NCI-H226 (cell line): ENCODE measurements at places on chromosomes 2 and 18.
A peak's percentile ranks its signal among the peaks of the same experiment; 100 is the strongest.

GRCh38 chr2:120669971-120670370 is 65.7 kb upstream of the GLI2 start:
- no peak for DNase-seq

DNA sequence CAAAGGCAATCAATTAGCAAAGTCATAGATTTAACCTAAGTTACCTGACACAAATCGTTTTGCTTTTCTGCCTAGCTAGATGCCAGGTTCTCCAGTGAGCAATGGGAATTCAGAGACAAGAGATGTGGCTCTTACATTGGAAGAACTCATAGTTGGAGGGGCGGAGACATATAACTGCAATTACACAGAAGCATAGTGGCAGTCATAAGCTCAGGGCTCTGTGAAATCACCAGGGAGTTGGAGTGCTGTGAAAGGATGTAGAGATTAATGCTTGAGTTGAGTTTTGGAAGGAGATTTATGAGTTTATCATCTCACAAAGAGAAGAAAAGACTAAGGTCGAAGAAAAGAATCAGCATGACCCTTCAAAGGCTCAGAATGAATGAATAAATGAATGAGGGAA is 457.2 kb upstream of the TRIB2 start:
- DNase-seq: no peak

- no peak for DNase-seq
Measured at GRCh38 chr2:10140841-10141610, 18.5 kb downstream of the RRM2 start.

DNA sequence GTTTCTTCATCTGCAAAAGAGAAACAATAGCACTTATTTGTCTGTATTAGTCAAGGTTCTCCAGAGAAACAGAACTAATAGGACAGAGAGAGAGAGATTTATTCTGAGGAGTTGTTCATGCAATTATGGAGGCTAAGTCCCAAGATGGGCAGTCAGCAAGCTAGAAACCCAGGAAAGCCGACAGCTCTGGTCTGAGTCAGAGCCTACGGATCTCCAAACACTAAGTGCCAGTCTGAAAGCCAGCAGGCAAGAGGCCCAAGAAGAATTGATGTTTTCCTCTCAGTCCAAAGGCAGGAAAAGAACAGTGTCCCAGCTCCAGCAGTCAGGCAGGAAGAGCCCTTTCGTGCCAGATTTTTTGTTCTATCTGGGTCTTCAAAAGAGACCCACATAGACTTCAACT is 36.5 kb upstream of the SLC66A3 start:
- DNase-seq: no peak

- DNase-seq: no peak
Measured at GRCh38 chr2:151020411-151020810, 241.3 kb downstream of the RBM43 start.

GRCh38 chr2:197296835-197297234 is 13.7 kb downstream of the ANKRD44 start:
- no peak for DNase-seq

DNA sequence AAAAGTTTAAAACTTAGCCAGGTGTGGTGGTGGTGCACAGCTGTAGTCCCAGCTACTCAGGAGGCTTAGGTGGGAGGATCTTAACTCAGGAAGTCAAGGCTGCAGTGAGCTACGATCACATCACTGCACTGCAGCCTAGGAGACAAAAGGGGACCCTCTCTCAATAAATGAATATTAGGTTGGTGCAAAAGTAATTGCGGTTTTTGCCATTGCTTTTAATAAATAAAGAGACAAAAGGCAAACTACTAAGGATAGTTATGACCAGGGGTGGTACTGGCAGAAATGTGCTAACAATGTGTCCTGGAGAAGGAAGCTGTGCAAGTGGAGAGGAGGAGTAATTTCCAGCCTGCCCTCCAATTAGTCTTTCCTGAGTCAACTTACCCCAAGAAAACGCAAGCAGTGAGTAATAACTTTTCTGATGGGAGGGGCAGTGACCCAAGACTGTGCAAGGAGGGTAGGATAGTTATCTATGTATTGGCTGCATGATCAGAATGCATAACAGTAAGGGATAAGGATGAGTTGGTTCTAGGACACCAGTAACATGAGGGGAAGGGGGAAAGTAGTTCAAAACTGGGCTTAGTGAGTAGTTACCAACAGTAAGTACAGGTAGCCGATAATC is 1.5 kb downstream of the EXOC6B start:
- peak; percentile 70 for DNase-seq

DNA sequence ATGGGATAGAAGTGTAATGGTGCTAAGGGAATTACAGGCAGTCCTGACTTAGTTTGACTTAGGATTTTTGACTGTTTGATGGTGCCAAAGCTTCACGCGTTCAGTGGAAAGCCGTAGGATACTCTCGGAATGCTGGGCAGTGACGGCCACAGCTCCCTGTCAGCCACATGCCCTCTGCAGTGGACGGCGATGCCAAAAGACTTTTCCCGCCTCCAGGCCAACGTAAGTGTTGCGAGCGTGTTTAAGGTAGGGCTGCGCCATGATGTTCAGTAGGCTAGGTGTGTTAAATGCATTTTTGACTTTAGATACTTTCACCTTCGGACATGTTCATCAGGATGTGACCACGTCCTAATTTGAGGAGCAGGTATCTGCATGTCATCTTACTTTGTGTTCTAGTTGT is 63.4 kb downstream of the DCDC2C start:
- DNase-seq: no peak

DNA sequence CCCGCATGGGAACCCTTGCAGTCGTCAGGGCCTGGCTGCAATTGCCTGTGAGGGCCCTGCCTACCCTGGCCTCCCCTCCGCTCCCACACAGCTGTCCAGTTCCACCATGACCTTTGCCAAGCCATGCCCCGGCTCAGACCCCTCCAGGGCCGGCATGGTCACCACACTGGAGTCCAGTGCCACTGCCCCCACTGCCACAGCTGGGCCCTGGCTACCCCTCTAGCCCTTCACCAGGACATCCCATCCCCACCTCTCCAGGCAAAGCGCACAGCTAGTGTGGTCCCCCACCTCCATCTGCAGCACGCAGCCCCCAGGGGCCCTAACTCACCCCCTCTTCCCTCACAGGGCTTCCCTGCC is 70.3 kb upstream of the SMAD7 start:
- DNase-seq: no peak

- no peak for DNase-seq
Measured at GRCh38 chr18:61929881-61930640, 37.3 kb upstream of the RNF152 start.

- DNase-seq: no peak
Measured at GRCh38 chr18:46429130-46429529, 227.9 kb downstream of the LOXHD1 start.

GRCh38 chr18:71936744-71937143 is 607.4 kb downstream of the CBLN2 start:
- no peak for DNase-seq

DNA sequence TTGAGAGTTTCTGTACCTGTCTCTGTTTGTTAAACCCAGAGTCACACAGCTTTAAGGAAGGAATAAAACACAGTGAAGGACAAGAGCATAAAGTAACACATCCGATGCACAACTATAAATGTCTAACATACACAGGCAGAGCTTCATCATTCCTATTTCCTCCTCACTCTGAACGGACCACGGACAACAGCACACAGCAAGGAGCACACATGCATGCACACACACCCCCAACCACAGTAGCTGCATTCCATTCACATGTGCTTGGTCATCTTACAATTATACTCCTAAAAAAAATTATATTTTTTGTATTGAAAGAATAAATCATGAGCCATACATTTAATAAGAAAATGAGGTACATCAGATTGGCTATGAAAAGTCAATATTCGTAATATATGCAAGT is 58.3 kb downstream of the ID2 start:
- no peak for DNase-seq
